ENCODE measurements at places on chromosomes 11 and 22.

DNA sequence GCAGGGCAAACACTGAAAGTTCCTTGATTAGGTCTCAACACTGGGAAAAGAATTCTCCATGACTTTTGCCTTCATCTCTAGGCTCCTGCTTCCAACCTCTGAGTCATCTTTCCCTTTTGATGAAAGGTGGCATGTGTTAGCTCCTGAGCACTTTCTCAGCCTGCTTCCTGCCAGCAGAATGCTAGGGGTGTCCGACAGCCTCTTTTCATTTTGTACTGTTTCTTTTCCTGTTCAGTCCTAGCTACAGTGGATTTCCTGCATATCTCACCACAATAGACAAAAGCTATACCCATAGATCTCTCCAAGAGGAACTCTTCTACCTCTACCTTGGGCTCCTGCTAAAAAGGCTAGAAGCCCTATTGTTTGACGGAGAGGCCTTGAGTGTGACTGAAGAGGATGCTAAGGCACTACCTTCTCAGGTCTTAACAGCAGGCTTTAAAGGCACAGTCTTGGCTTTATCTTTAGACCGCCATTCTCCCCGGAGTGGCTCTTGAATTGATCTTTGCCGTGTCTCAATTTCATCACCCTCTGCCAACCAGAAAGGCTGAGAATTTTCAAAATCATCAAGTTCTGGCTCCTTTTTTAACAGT lies 145.5 kb downstream of the RBFOX2 start:
- DNase-seq: no peak

- no peak for DNase-seq
Observed at GRCh38 chr11:9714272-9714940, 50.5 kb downstream of the SWAP70 start.

DNA sequence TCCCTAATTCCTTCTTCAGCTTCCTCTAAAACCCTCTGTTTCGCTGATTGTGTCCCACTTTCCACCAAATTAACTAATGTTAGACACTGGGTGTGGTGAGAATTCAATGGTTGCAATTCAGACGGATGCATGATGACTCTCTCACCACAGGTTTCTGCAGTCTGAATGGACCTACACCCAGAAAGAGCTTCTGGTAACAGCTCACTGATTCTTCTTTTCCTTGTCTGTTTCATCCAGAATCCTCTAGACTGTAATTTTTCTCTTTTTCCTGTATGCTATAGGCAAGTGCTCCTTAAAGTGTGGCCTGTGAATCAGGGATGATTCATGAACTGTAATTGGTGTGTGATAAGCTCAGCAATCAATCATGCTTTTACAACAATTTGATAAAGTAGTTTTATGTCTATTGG lies 18.1 kb downstream of the MMP10 start:
- DNase-seq: no peak

GRCh38 chr11:104556606-104557301 lies 341.5 kb downstream of the CASP12 start:
- DNase-seq: no peak

All from CD14-positive monocyte (primary cell).